ENCODE measurements at places on chromosomes 3 and 15.

DNA sequence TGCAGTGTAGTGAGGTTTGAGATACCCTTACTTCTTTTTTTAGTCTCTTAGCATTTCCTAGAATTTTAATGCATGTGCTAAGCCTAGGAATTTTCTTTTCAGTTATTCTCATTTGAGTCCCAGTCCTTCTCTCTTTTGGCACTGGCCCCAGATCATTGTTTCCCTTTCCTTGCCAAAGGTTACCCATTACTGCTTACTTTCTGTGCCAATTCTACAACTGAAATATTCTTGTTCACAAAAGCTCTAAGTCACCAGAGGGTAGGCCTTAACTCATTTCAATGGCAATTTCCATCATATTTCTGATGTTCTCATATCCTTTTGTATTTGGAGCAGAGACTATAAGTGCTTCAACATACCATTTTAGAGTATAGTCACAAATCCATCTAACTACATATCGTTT lies 199.6 kb upstream of the CBLB start:
- no peak for DNase-seq

GRCh38 chr3:101838691-101839090 lies 10.6 kb upstream of the NFKBIZ start:
- no peak for DNase-seq

DNA sequence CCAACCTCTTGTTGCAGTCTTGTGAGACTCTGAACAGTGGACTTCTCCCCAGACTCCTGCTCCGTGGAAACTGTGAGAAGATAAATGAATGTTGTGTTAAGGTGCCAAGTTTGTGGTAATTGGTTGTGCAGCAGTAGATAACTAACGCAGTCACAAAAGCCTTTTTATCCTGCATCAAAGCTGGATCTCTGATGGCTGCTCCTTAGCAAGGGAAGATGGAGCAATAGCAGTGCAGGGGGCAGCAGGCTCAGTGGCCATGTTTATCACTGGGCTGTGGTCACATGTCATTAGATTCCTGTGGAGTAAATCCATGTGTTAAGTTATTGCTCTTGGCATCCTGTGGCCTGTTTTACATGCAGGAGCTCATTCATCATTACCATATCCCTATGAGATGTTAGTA lies 13.5 kb downstream of the CMTM7 start:
- no peak for DNase-seq

GRCh38 chr3:79587150-79587549 lies 180.6 kb downstream of the ROBO1 start:
- no peak for DNase-seq

GRCh38 chr15:57735891-57736290 lies 29.4 kb downstream of the POLR2M start:
- DNase-seq, result no peak

DNA sequence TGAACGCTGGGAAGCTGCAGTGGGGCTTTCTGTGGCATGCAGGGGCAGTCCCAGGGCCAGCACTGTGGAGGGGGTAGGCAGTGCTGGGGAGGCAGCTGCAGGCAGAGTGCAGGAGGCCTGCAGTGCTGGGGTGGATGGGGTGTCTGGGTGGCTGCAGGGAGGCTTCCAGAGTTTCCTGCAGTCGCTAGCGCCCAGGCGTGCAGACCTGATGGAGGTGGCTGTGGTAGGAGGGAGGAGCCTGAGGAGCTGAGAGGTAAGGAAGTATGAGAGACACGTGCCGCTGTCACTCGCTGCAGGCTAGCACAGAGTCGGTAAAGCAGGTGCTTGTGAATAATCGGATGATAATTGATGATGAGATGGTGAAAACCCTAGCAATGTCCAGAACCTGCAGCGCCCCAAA lies 16.3 kb downstream of the SYNM start:
- DNase-seq, result no peak

- DNase-seq, result no peak
Measured at GRCh38 chr3:36875397-36875796, 69.5 kb downstream of the TRANK1 start.

- no peak for DNase-seq
Measured at GRCh38 chr3:133592843-133593242, 19.4 kb downstream of the CDV3 start.

DNA sequence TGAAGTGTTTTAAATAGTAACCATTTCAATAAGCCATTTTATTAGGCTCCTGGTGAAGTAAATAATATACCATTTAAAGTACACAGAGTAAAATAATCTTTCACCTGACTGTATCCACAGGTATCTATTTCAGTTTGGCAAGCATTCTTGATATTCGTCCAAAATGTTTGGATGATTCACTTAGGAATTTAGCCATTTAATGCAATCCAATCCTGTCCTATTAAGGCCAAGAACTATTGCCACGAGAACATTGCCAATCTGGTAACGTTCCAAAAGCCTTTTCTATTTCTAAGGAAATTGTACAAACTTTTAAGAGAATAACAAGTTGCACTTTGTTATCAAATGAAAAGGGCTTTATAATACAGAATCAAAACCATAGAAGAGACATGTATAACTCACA lies 209.8 kb upstream of the THRB start:
- no peak for DNase-seq

GRCh38 chr15:33871980-33872379 lies 96.3 kb upstream of the CHRM5 start:
- no peak for DNase-seq

- DNase-seq, result no peak
Measured at GRCh38 chr15:85792102-85792731, 2.5 kb downstream of the KLHL25 start.

DNA sequence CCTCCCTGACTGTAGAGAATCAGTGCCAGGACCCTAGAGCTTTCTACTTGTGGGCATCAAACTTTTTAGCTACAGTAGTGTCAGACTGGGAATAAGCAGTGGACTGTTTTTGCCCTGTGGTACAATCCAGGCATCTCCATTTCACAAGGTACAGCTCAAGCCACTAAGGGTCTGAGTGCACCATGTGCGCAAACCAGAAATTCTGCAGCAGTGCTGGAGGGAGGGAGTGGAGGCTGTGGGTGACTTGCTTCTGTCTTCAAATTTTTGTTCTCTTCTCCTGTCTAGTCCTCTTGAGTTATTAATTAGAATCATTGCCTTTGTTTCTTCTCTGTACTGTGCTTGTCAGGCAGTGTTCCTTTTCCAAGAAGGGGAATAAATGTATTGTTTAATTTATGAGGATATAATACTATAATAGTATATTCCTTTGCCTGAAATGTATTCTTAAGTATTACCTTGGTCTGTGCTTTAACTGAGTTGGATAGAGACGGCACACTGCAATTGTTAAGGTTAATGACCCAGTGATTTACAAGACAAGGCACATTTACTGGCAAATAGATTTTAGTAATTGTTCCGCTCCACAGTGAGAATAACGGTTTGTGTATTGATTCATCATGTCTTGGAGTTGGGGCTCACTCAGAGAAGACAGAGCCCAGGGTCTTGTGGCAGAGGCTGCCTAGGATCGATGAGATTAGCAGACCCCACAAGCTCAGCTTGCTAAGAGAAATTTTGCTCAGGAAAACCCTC lies 390.6 kb upstream of the CFAP20DC start:
- no peak for DNase-seq

DNA sequence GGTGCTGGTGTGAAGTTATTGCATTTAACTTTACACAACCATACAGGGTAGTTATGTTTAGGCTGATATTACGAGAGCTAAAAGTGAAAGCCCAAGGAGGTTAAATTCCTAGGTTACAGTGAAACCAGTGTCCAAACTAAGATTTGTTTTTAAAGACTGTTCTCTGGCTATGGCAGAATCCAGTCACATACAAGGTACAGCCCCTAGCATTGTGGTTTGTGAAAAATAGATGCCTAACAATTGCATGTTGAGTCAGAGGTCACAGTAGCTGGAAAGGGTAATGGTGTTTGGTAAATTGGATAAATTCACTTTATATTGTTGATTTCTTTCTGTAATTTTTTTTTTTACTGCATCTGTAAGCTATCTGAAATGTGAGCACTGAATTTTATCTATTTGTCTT lies 614.6 kb upstream of the TBL1XR1 start:
- no peak for DNase-seq

DNA sequence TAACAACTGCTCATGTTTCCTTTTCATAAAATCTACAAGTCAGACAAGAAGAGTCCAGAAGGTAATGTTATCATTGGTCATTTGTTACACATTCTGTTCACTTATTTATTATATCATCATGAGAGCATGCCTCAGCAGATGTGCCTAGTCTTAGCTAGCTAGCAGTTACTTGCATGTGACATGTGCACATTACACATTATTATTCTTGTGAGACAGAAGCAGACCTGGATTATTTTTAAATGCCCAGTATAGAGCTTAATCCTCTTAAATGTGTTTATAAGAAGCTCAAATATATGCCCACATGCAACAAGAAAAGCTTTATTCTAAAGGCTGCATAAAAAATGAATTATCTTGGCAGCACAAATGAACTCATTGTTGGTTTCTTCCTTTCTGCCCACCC lies 12.6 kb downstream of the YEATS2 start:
- no peak for DNase-seq

GRCh38 chr3:65362688-65363087 lies 674.9 kb upstream of the ADAMTS9 start:
- DNase-seq, result no peak

DNA sequence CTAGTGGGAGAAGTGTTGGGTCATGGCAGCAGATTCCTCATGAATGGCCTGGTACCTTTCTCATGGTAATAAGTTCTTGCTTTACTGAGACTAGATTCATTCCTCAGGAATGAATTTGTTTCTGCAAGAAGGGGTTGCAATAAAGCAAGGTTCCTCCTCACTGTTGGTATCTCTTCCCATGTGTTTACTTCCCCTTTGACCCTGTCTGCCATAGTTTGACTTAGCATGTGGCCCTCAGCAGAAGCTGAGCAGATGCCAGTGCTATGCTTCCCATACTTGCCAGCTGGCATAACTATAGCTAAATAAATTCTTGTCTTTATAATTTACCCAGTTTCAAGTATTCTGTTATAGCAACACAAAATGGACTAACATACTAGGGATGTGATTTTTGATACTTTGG lies 163.6 kb upstream of the COL8A1 start:
- no peak for DNase-seq

DNA sequence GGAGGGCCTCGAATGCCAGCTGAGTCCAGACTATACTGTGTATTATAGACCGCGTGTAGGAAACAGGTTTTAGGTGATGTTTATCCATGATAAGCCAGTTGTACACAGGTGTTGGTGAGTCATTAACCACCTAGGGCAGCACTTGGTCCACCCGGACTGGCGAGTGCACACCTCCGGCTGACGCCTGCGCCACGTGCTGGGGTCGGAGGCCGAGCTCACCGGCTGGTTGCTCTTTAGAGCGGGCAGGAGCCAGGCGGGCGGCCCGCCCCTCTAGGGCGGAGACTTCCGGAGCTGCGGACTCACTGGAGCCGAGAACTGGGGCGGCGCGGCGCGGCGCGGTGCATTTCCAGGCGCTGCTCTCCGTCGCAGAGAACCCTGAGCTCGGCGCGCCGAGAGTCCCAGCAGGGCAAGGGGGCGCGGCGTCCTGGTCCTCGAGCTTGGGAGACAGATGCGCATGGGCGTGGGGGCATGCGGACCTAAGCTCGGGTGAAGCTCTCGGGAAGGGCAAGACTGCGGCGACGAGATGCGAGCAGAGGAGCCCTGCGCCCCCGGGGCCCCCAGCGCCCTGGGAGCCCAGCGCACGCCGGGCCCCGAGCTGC lies at the start of gene ESYT3:
TSS of gene ESYT3 (plus strand) at position 341 of the 599 bp plus-strand sequence. CDS start at position 524, 183 bp downstream.
- DNase-seq, result no peak

- DNase-seq, result no peak
Measured at GRCh38 chr3:31671451-31671850, 138.7 kb downstream of the STT3B start.

DNA sequence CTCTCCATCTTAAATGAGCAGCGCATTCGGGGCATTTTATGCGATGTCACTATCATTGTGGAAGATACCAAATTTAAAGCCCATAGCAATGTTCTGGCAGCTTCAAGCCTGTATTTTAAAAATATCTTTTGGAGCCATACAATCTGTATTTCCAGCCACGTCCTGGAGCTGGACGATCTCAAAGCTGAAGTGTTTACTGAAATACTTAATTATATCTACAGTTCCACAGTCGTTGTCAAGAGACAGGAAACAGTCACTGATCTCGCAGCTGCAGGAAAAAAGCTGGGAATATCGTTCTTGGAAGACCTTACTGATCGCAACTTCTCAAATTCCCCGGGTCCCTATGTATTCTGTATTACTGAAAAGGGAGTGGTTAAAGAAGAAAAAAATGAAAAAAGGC lies 44.4 kb upstream of the RASA2 start:
- DNase-seq, result no peak

DNA sequence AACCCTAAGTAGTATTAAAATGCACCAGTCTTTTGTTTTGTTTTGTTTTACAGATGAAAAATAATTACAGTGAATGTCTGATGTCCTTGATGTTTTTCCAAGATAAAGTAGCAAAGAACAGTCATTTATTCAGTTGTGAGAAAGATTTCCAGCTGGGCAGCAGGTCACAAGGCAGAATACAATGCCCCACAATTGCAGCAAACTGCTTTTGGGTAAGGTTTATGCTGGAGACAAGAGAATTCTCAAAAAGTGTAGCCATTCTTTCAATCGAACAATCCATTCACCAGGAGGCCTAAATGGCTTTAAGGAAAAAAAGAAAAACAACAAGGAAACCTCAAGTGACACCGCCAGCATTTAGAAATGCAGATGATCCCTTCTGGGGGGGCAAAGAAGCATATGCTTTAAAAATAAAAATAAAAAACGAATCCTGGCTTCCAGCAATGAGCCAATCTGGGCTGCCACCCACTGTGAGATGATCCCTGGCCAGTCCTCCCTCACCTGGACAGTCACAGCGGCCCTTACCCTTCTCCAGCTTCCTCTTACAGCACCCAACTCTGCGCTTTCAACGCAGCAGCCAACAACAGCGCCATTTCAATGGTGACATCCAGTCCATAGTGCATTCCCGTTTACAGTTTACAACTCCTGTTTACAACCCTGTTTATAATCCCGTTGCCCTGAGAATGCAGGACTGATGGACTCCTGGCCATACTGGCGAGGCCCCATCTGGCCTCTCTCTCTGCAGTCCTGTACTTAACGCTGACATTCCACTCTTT lies 25.7 kb upstream of the WNT5A start:
- no peak for DNase-seq

DNA sequence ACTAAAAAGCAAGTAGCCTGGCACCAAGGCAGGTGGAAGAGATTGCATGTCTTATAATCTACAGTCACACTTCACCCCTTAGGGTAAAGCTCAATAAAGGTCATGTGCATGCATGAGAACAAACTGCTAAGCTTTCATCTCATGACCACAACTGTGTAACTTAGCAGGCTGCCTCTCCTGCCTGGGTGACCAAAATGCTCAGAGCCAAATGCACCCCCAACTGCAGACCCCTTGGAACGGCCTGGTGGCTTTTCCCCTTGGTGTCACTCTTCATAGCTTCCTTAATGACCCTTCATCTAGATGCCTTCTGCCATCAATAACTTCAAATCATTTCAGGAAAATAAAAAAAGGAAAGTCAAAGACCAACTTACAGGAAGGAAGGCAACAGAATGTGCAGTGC lies 88.1 kb downstream of the ADAMTS17 start:
- DNase-seq, result no peak

GRCh38 chr3:141094790-141095545 lies 43.8 kb downstream of the SPSB4 start:
- DNase-seq, result no peak

All from SIG-M5 (cell line).